ENCODE measurements at places on chromosomes 5 and 9. TPM values are rescaled to one million over a fixed set of nuclear protein-coding genes. Genes with fewer than 3 reads are reported as not detected.

NIM1K gene
- 0.66 TPM for polyA plus RNA-seq

FAM153A gene
- polyA plus RNA-seq, result 0.59 TPM

IL13 gene
- polyA plus RNA-seq, result not detected

OGN gene
- polyA plus RNA-seq, result 153 TPM

LHX2 gene
- polyA plus RNA-seq, result 0.18 TPM

SLC34A3 gene
- polyA plus RNA-seq, result 2.5 TPM

PSMD5 gene
- 42.6 TPM for polyA plus RNA-seq

DNA sequence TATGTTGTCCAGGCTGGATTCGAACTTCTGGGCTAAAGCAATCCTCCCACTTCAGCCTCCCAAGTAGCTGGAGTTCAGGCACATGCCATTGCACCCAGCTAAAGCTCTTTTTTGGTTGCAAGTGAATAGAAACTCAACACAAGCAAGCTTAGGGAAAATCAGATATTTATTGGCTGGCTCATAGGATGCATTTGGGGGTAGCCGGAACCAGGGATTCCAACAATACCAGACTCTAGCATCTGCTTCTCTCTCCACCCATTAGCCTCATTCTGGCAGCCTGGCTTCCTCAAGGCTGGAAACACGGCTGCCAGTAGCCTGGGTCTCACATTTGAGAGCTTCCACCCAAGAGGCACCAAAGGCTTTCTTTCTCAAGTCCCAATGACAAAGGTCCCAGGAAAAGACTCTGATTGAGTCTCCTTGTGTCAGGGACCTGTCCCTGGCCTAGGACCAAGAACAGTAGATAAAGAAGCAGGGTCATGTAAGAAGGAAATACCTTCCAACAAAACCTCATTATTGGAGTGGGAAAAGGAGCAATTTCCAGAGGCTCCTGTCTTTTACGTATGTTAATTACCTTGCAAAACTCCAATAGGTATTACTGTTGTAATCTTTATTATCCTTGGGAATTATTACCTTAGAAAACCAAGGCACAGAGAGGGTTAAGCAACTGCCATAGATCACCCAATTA is 23.0 kb upstream of the B4GALT1 start:
- no peak for DNase-seq

- DNase-seq, result no peak
Measured at GRCh38 chr5:72814104-72814503, 2.4 kb upstream of the TNPO1 start.

DNA sequence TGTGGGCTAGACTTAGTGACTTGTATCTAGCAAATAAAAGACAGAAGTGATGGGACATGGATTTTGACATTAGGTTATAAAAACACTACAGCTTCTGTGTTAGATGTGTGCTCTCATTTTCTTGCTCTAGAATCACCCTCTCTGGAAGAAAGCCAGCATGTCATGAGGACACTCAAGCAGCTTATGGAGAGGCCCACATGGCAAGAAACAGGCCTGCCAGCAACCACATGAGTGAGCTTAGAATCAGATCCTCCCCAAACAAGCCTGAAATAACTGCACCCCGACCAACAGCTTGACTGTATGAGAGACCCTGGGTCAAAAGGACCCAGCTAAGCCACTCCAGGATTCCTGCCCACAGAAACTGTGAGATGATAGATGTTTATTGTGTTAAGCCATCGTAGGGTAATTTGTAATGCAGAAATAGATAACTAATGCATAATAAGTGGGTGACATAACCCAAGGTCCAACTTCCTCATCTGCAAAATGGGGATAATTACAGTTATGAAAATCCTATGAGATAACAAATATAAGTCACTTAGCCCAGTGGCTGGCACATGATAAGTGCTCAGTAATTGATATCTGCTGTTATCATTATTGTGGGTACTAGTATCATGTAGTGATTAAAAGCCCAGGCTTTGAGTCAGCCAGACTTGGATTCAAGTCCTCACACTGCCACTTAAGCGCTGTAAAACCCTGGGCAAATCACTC is 86.5 kb downstream of the KLHL3 start:
- DNase-seq, result peak; percentile 24

DNA sequence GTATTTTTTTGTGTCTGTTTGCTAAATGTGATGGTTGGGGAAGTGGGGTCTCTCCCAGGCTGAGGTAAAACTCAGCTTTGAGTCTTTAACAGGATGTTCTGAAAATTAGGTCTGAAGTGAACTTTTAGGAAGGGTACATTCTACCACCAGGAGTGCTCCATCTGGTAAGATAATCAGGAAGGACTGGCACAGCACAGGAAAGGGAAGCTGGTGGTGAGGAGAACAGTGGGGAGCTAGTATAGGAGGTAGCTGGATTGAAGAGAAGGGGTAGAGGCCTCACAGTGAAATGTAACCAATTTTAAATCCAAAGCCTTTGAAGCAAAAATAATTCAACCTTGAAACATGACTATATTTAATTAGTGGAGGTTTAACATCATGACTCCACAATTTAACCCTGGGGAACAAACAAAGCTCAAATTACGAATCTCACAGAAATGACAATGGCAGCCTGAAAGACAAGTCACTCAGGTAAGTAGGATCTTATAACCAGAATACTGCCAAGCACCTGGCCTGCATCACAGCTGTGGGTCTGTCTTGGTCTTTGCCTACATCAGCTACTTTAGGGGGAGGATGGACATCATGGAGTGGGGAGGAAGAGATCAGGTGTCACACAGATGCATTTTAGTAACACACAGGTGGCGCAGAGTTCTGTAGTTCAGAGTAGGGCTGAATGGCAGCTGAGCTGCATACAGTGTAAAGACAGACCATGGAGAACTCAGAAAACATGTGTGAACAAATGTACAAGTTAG is 445.3 kb downstream of the DMRT2 start:
- DNase-seq, result no peak

GRCh38 chr5:3899093-3899492 is 303.5 kb downstream of the IRX1 start:
- DNase-seq, result no peak

DNA sequence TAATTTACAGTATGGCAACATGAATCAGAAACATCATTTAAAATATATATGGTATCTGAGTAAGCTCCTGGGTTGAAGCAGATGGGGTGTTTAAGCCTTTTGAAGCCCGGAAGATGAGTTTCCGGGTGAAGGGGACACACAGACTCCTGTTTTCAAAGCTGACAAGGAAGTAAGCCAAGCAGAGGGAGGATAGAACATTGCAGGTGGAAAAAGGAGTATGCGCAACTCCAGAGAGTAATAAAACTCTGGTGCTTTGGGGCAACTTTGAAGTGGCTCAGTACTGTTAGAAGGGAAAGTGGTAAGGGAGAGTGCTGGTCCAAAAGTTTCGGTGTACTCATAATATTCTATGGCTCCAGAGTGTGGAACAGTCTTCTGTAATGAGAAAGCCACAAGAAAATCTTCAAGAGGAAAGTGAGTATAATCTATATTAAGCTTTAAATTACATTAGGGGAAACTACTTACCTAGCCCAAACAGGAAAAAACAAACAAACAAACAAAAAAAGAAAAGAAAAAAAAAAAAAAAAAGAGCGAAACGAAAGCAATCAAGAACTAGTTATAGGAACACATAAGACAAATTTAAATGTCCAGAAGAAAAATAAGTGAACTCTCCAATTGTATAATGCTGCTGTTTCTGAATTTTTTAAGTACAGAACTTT is 2.3 kb upstream of the ST8SIA4 start:
- no peak for DNase-seq

DNA sequence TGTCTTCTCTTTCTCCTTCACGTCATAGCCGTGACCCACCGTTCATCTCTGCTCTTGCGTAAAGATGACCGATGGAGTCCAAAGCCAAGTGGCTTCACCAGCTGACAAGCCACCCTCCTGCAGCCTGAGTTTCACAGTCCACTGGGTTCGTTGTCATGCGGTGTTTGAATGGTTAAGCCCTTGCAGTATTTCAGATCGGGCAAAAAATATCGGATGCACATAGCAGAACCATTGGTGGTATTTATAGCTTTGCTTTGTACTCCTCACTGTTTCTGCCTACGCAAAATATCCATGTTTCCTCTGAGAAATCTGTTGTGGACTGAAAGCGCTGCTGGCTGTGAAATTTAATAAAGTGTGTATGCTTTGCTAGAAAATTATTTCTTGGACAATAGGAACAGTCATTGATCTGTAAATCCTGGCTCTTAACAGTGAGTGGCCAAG is 34.5 kb upstream of the NCS1 start:
- no peak for DNase-seq

DNA sequence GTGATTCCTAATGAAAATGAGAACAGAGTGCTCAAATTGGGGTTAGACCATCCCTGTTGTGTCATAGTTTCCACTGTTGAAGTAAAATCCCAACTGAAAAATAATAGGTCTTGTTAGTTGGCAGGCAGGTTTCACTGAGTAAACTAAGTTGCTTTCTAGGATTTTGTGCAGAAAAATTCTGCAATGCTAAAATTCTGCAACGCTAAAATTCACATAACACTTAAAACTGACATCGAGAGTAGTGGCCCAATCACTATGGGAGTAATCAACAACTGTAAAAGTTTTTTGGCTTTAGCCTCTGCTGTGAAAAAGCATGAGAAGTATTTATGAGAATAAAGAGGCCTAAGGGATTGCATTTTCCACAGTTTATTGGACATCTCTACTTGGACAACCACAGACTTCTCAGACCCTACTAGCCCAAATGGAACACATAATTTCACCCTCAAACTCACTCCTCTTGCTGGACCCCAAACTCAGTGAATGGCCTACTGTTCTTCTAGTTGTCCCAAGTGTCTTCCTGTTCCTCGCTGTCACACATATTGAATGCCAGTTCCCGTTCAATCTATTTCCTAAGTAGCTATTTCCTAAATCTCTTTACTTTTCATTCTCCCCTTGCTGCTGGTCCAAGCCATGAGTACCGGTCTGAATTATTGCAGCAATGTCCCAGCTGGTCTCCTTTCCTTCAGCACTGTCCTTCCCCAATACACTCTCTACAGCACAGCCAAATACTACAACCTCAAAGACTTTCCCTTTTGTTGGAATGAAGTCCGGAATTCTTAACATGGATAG is 355.4 kb downstream of the PDE4D start:
- DNase-seq, result no peak

GRCh38 chr5:141779503-141779973 is 97.5 kb upstream of the ARAP3 start:
- no peak for DNase-seq

DNA sequence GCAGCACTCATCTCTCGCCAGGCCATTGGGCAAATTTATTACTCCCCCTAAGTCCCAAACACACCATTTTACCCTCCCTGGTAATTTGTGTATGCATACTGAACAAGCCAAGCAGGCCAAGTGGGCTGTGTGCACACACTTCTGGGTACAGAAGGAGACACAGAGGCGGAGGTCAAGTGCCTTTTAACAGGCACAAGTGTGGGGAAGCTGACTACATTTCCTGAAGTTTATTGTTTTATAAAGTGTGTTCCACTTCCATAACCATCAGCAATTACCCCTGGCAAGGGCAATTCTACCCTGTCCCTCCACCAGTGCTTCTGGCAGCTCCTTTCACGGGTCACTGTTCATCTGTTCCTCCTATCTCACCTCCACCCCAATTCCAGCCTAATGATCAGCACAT is 93.9 kb downstream of the SETX start:
- DNase-seq, result no peak

Data from left lung (tissue), 14 donors.